D721Med (cell line): ENCODE measurements at places on chromosomes 6 and 20.

DNA sequence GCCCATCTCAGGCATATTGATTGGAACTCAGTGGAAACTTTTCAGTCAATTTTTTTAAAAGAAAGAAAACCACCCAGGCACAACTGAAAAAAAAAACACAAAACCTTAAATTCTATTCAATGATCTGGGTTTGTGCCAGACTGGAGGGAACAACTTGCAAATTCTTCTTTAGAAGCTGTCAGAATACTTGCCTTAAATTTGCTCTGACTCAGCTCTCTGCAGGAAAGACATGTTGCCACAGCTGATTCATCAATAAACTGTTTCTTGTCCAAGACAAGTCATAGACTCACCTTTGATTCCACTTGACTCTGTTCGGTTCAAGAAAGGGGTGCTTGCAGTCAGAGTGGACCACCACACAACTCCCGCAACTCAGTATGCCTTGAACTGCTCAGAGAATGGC, 117.8 kb upstream of the F13A1 start:
- DNase-seq: no peak

DNA sequence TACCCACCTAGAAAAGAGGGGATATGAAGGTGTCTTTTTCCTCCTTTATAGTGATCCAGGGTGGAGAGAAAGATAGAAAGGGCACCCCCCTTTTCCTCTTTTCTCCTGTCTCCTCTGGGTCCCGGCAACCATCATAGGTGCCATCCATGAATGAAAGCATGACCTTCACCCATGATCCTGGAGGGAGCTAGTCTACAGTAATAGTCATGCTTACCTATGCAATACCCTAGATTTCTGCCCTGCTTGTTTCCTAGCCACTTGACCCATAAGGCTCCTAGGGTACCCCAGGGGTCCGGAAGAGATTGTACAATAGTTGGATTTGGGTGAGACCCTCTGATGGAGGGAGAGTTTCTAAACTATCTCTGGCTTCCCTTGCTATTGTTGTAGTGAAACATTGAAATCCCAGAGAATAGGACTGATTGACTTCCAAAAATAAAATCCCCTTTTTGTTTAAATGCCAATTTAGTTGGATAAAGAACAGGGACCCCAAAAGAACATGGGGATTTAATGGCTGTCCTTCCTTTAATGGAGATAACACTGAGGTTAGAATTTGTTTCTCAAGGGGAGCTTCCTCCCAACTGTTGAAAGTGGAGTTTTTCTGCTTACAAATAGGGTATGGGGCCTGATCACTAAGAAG, 366.8 kb upstream of the KHDRBS2 start:
- no peak for DNase-seq

GRCh38 chr20:62183426-62184142, 756 bp downstream of the MTG2 start:
- no peak for DNase-seq

- no peak for DNase-seq
Observed at GRCh38 chr6:87203448-87204023, 48.2 kb downstream of the ZNF292 start.

DNA sequence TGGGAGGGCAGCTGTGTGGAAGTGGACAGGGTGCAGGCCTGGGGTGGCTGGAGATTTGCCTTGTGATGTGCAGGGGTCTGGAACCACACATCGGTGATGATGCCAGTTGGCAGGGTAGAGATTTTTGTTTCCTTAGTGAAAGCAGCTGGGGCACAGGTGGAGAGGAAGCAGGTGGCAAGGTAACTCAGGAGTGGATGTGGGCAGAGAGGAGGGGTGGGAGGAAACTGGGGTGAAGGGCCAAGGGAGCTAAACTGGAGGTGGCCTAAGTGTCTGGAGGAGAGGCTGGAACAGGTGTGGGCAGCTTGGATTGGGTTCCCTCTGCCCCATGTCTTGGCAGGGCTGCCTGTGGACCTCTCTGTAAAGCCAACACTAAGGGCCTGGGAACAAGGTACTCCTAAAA, 4.7 kb upstream of the SCUBE3 start:
- no peak for DNase-seq

DNA sequence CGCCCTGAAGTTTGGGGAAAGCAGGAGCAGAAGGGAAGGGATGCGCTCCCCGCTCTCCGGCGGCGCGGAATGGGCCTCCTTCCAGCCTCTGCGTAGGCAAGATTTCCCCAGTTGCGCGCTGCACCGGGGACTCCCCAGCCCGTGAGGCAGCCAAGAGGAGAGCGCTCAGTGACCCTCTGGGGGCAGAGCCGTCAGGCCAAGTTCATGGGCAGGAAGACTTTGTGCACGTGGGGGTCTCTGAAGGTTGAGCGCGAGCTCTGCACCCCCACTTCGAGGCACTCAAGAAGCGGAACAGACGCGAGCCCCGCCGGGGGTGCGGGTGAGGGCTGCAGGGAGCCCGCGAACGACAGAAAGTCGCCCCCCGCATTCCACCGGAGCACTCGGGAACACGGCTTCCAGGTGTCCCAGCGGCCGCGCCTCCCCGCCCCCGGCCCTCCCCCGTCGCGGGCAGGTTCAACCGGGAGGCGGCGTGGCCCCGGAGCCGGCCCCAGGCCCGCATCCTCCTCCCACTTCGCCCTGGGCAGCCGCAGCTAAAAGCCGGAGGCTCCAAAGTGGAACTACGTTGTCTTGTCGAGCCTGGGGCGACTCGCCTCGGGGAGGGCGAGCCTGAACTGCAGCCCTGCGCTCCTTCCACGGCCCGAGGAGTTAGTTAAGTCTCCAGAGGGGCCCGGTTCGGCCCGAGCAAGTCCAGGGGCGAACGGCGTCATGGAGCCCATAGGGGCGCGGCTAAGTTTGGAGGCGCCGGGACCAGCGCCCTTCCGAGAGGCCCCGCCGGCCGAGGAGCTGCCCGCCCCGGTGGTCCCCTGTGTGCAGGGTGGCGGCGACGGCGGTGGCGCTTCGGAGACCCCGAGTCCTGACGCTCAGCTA, at the start of gene PPP1R3G:
PPP1R3G (plus strand) TSS at position 561 of the 867 bp plus-strand sequence; CDS start at position 706, 145 bp downstream.
- DNase-seq: no peak

- no peak for DNase-seq
Observed at GRCh38 chr6:151005896-151006632, 140.6 kb downstream of the MTHFD1L start.

DNA sequence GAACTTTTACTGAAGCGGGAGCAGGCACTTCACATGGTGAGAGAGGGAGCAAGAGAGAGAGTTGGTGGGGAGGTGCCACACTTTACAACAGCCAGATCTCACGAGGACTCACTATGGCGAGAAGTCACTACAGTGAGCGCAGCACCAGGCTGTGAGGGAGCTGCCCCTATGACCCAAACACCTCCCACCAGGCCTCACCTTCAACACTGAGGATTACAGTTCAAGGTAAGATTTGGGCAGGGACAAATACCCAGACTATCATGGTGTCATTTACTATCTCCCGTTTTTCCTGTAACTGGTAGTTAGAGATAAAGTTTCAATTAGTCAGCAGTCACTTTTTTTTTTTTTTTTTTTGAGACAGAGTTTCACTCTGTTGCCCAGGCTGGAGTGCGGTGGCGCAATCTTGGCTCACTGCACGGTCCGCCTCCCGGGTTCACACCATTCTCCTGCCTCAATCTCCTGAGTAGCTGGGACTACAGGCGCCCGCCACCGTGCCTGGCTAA, 7.8 kb downstream of the RBCK1 start:
- DNase-seq: no peak

DNA sequence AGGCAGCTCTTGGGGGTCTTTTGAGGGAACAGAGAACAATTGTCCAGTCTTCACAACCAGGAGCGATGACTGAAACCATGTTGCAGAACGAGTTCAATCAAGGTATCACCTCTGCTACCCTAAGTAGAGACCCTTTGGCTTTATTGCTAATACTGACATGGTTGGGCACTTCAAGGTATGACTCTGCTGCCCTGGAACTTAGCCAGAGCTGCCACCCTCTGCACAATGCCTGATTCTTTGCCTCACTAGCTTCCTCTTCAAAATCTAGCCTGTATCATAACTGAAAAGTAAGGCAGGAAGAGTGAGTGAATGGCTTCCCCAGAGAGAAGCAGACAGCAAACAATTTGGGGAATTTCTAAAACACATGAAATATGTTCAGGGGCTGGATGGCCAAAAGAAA, 592.7 kb upstream of the NRSN1 start:
- no peak for DNase-seq

- no peak for DNase-seq
Observed at GRCh38 chr6:151181706-151182363, 57.9 kb upstream of the AKAP12 start.

GRCh38 chr6:127202676-127203075, 64.0 kb upstream of the RNF146 start:
- DNase-seq: no peak
